Metanephros (tissue), 2 donors: ENCODE measurements at places on chromosomes 2 and 18. TPM values are rescaled to one million over a fixed set of nuclear protein-coding genes. Genes with fewer than 3 reads are reported as not detected.

Gene STPG4
- total RNA-seq = not detected

Gene ZRANB3
- 13.0 TPM for total RNA-seq

Gene MC4R
- not detected for total RNA-seq

Gene IL1B
- 0.88 TPM for total RNA-seq

Gene RAB6D
- total RNA-seq = not detected

Gene ALPP
- not detected for total RNA-seq

Gene ASB3
- 42.6 TPM for total RNA-seq

Gene CHST10
- 17.0 TPM for total RNA-seq

Gene ZC3H8
- total RNA-seq = 15.4 TPM

Gene VIL1
- total RNA-seq = 12.6 TPM

Gene PDE11A
- total RNA-seq = 3.9 TPM

Gene IL1F10
- not detected for total RNA-seq

Gene OTOF
- total RNA-seq = 1.4 TPM

Gene ZNF396
- 3.9 TPM for total RNA-seq

Gene CACNB4
- 15.1 TPM for total RNA-seq

Gene ANKRD62
- total RNA-seq = not detected

Gene SLC30A3
- 2.2 TPM for total RNA-seq

Gene CAPN14
- 0.12 TPM for total RNA-seq

Gene ERLEC1
- 43.1 TPM for total RNA-seq

Gene PKDCC
- 301 TPM for total RNA-seq

Gene ORC4
- 111 TPM for total RNA-seq

Gene GKN2
- 0.53 TPM for total RNA-seq

Gene RGPD3
- 0.29 TPM for total RNA-seq

Gene RAB6C
- total RNA-seq = 0.23 TPM

Gene CCDC178
- total RNA-seq = 2.9 TPM

Gene NLRC4
- 1.6 TPM for total RNA-seq

Gene TFCP2L1
- total RNA-seq = 68.4 TPM

Gene NEURL3
- 16.9 TPM for total RNA-seq

Gene DSC3
- total RNA-seq = 1.6 TPM

Gene LGALSL
- 19.2 TPM for total RNA-seq

Gene MYCN
- total RNA-seq = 25.7 TPM

Gene NT5C1B
- total RNA-seq = not detected

Gene UGT1A8
- total RNA-seq = not detected

Gene ANKRD36
- total RNA-seq = 66.1 TPM

Gene CCDC85A
- total RNA-seq = 4.2 TPM

Gene CXCR2
- 1.1 TPM for total RNA-seq

Gene TXNDC2
- total RNA-seq = not detected

Gene TUBA3D
- not detected for total RNA-seq

Gene ATP8B1
- total RNA-seq = 29.1 TPM

Gene SLC14A1
- 14.9 TPM for total RNA-seq

Gene IL37
- not detected for total RNA-seq

Gene EFR3B
- 7.8 TPM for total RNA-seq

Gene MTCL1
- 16.1 TPM for total RNA-seq

Gene CD28
- total RNA-seq = 2.7 TPM

Gene LOXHD1
- total RNA-seq = 2.2 TPM

Gene PROKR1
- total RNA-seq = 0.23 TPM

Gene EGR4
- not detected for total RNA-seq

Gene AQP12B
- 0.58 TPM for total RNA-seq

Gene ALLC
- not detected for total RNA-seq

Gene CD8A
- total RNA-seq = 0.47 TPM

Gene C2orf80
- not detected for total RNA-seq
